Breast epithelium (tissue), 4 donors: ENCODE measurements at places on chromosomes 5 and 9. TPM values are rescaled to one million over a fixed set of nuclear protein-coding genes. Genes with fewer than 3 reads are reported as not detected.
A peak's percentile ranks its signal among the peaks of the same experiment; 100 is the strongest.

DNA sequence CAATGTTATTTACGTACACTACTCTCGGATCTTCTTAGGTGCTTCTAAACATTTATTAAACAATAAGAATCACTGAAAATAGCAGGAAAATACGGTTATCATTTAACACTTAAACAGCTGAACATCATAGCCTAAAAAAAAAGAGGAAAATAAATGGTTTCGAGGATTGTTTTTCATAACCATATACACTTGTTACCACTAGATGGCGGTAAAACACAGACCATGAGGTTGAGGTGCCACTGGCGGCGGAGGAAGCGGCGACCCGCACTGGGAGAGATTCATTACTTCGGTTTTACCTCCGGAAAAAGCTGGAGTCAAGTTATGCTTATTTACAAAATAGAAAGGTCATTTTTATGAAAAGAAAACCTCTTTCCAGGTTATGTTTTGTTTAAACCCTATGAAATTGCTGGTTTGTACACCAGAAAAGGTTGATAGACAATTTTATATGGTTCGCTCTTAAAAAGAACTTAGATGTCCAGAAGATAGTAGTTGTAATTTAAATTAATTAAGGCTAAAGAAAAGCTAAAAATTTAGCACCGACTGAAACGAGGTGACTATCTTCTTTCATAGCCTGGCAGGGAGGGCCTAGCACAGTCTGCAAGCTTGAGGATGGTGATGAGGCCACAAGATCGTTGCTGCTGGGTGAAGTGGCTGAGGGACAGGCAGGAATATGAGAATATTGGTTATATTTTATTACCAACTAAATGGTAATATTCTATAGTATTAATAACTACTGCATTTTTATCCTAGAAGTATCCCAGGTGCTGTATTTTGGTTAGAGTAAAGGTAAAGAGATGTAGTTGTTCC lies 605.7 kb downstream of the RAB3C start:
- peak; percentile 56 for DNase-seq

- DNase-seq, result no peak
These were observed 573.9 kb downstream of the ZNF608 start for GRCh38 chr5:124172389-124173003.

GRCh38 chr5:172748341-172748843 lies 22.6 kb downstream of the DUSP1 start:
- no peak for DNase-seq

The PCDHGB1 gene
- total RNA-seq, result 5.9 TPM
